ENCODE measurements at places on chromosomes 5 and 9.

DNA sequence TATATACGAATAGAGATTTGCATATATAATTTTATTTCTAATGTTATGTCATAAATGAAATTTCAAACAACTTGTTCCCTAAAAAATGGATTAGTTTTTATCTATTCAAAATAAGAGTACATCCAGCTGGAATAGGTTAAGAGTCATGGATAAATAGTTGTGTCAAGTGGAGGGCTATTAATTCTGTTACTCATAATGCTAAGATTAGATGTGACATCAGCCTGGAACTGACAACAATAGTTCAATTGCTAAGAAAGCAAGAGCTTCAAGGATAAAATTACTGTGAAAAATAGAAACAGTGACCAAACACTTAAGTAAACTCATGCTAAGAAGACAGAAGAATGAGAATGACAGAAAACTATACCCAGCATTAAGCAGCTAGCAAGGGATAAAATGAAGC, 92.2 kb upstream of the CDH9 start:
- no peak for DNase-seq

GRCh38 chr5:119405419-119405818, 46.9 kb upstream of the HSD17B4 start:
- DNase-seq, result no peak

GRCh38 chr5:78985116-78985724, at the start of gene ARSB:
Gene ARSB, minus strand, starts transcription at chr5:78985310. Its CDS starts 62 bp downstream, at chr5:78985248.
- peak; percentile 18 for DNase-seq

DNA sequence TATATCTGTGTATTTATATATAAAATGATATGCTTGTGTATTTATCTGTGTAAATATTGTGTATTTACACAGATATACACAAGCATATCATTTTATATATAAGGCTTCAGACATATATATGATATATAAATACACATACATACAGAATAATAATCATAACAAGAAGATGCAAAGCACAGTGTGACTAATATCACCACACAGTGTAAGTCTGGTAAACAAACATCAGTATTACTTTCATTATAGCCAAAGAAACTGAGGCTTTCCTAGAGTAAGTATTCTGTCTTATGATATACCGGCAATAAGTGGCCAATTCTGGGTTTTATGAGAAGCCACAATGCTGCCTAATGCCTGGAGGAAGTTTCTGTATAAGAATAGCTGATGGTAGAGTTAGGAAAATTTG, 29.9 kb upstream of the RAPGEF6 start:
- DNase-seq, result no peak

DNA sequence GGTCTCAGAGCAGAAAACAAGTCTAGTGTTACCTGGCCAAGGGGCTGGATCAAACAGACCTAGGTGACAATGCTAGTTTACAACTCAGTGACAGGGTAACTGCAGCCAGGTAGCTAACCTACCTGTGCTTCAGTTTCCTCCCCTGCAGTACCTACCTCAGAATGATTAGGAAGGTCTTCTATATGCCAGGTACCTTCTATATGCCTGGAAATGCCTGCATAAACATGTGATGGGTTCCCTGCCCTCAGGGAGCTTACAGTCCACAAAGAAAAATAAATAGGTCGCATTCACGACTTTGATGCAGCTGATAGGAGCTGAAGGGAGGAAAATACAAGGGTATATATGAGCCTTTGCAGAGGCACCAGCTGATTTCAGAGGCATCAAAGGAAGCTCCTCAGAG, 16.1 kb downstream of the LHFPL2 start:
- DNase-seq, result no peak

DNA sequence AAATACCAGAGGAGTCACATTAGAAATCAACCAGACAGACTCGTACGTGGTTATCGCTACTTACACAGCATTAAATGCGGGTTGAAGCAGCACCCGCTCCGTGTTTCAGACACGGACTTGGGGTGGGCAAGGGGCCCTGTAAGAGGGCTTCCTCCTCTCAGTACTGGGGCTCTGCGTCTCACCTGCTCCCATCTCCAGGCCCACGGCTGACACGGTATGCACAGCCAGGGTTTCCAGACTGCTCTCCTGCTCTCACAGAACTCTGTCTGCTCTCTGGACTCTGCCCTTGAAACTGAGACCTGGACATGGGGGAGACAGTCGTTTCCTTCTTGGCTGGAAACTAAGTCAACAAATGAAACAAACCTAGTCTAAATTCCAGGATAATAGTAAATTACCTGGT, 24.7 kb upstream of the RASGEF1C start:
- DNase-seq, result no peak

- DNase-seq, result no peak
Measured at GRCh38 chr5:52964138-52964537, 25.0 kb upstream of the ITGA2 start.

GRCh38 chr9:88782931-88783710, 208.1 kb upstream of the S1PR3 start:
- no peak for DNase-seq

DNA sequence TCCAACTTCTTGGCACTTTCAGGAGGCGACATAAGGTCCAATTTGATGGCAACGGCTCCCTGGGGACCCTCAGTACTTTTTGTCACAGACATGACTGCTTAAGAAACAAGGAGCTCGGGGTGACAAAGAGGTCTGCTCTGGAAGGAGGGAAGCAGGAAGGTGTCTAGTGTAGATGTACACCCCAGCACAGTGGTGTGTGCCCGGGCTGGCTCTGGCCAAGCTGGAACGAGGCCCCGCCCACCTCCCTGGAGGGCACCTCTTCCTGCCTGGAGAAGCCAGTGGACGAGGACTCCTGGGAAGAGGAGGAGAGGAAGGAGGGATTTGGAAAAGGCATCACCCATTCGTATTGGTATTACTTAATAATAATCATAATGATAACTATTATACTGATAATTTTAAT, at the start of gene SLC36A2:
Gene SLC36A2 (minus strand): TSS at position 191 of the 400 bp plus-strand sequence. CDS start 99 bp downstream, at position 92.
- no peak for DNase-seq

- no peak for DNase-seq
Measured at GRCh38 chr5:176785184-176786145, 24.9 kb upstream of the UNC5A start.

DNA sequence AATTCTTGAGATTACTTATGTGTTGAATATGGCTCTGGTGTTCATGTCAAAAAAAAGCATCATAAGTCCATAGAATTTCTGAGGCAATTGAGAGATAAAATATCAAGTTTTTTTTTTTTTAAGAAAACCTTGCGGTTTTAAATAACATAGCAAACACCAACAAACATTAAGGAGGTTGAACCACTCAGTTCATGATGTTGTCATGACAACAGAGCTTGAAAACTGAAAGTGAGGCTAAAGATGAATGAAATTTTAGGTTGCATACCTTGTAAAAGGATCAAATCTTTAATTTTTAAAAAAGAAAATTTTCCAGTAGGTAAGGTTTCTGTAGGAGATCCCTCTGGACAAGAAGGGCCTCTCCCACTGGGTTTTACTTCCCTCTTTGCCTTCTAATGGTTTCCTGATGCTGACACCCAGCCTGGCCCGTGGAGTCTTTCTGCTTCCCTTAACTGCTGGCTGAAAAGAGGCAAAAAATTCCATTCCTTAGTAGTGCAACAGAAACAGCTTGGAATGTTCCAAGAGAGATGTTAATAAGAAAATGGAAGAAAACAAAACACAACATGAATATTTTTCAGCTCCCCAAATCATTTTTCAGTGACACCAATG, 60.0 kb upstream of the FER start:
- no peak for DNase-seq

GRCh38 chr9:106897236-106897635, 34.3 kb downstream of the ZNF462 start:
- no peak for DNase-seq

DNA sequence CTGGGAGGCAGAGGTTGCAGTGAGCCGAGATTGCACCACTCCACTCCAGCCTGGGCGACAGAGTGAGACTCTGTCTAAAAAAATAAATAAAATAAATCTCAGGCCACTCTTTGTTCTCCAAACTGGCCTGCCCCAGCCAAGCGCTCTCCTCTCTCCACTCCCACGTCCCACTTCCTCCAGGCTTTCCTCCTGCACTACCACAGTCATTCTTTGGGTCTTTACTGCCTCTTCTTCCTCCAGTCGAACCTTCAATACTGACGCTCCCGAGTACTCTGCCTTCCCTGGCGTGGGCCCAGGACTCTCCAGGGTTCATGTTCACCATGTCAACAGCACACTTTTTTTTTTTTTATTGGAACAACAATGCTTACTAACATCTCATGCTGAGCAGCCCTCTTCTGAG, 23.9 kb downstream of the RNF130 start:
- DNase-seq, result no peak

- DNase-seq, result no peak
Measured at GRCh38 chr5:34900652-34901051, 14.7 kb downstream of the RAD1 start.

DNA sequence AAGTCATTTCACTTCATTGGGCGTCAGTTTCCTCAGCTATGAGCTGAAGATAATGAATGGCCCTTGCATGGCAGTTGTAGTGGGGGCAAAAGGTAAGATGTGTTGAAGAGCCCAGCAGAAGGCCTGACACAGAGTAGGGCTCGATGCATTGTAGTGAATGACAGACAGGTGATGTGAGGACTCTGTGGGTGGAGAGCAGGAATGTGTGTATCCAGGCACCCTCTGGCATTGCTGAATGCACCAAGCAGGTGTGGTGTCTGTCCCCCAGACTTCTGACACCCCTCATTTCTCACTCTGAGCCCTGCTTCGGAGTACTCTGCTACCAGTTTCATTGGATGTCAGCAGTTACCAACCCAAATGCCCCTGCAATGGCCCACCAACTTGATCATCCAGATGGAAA, 22.4 kb downstream of the LHX2 start:
- no peak for DNase-seq

DNA sequence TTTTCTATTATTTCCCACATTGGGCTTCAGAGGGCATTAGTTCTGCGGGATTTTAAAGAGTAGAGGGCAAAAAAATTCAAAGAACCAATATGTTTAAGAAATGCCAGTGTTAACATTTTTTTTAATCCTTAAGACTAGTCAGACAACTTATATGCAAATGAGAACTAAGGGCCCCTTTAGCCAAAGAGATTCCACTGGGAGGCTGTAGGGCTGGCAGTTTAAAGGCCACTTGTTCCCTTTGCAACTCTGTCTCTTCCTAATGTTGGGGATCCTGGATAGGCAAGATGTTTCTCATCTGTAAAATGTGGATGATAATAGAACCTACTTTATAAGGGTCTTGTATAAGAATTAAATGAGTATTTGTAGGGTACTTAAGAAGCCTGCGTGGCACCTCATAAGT, 1395.9 kb downstream of the PTPRD start:
- no peak for DNase-seq

DNA sequence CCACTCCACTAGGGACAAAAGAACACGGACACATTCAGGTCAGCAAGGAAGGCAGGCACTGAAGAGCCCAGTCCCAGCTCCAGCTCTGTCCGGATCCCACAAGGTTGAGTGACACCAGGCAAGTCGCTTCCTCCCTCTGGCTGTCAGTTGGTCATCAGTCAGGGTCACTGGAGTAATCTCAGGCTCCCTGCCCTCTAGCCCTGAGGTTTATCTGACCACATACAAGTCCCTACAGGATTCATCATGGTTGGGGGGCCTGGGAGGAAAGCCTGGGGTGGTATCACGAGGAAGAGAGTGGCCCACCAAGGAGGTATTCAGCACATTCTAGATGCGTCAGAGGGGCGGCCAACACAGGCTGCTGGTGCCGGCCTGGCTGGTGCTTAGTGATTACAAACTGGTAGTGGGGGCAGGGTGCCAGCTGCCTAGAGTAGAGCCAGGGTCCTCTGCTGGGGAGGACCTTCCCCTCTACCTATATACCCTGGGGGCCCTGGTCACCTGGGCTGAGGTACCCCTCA, 81.5 kb downstream of the SHB start:
- no peak for DNase-seq

Data from stimulated activated CD4-positive, alpha-beta T cell treated with anti-CD3 and anti-CD28 coated beads, TNF-alpha, amount 100 ng/mL, for 1 hour (primary cell).